CMK (cell line): ENCODE measurements at places on chromosomes 11 and 22.

- no peak for DNase-seq
Measured at GRCh38 chr11:99716302-99716701, 695.6 kb downstream of the CNTN5 start.

DNA sequence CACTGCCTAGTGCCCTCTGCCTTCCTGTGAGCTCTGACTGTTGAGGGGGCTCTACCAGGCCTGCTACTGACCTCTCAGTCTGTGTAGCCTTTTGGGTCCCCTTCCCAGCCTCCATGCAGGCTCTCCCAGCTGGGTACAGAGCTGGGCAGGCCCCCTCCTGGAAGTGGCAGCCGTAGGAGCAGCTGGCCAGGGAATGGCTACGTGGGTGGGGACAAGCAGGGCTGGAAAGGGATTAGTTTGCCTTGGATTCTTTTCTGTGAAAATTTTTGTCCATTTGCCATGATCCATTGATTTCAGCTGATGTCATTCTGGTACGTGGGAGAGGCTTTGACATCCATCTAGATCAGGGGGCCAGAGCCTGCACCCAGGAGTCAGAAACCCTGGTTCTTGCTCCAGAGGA, 23.9 kb upstream of the NECTIN1 start:
- no peak for DNase-seq

DNA sequence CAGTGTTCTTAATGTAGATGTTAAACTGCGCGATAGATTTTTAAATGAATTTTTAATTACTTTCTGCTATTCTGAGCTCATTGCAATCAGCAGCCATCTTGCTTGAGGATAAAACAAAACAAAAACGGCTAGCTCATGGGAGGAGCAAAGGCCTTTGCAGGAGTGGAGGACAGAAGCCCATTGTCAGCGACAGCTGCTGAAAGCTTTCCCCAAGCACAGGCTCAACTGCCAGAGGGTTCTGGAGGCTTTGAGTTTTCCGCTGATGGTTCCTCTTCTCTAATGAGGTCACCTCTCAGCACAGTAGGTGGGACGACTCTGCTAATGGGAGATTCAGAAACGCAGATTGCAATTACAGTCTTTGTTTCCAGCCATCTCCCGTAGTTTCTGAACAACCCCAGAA, 167.1 kb upstream of the TTC12 start:
- no peak for DNase-seq

- DNase-seq, result no peak
Measured at GRCh38 chr22:41261541-41262249, 21.0 kb upstream of the CHADL start.

DNA sequence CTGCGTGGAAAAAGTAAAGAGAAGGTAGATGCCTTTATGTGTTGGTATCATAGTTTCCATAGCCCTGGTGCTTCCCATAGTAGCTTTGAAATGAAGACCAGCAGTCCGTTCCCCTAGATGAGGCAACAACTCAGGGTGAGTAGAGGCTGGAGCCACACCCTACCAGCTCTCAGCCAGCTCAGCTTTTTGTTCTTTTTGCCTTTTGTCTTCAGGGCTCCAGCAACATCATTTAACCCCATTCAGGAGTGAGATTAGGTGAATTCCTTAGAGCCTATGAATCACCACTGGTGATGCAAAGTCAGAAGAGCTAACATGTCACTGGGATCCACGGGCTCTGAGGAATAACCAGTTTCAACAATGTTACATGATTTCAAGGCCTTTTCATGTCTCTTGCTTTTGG, 14.0 kb upstream of the SESN3 start:
- no peak for DNase-seq

- DNase-seq, result no peak
Measured at GRCh38 chr11:27842290-27842689, 142.0 kb upstream of the BDNF start.

GRCh38 chr11:10930972-10931760, 73.3 kb upstream of the ZBED5 start:
- no peak for DNase-seq

DNA sequence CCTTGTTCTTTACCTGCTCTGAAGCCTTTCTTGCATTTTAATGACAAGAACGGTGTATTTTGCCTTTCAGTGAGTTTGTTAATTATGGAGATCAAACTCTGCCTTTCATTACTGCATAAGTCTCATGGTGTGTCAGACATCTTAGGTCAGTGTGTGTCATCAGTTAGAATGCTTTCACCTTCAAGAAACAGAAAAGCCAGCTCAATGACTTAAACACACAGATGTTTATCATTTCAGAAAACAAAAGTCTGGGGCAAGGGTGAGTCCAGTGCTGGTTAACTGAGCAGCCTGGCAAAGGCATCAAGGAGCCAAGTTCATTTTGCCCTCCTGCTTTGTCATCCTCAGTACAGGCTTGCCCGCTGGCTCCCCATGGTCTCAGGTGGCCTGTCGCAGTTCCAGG, 54.5 kb downstream of the PACS1 start:
- no peak for DNase-seq

GRCh38 chr11:87555101-87555500, 517.4 kb downstream of the TMEM135 start:
- no peak for DNase-seq

GRCh38 chr11:131910523-131911387, 540.3 kb downstream of the NTM start:
- DNase-seq, result no peak
